ENCODE measurements at places on chromosomes 16 and 17.

DNA sequence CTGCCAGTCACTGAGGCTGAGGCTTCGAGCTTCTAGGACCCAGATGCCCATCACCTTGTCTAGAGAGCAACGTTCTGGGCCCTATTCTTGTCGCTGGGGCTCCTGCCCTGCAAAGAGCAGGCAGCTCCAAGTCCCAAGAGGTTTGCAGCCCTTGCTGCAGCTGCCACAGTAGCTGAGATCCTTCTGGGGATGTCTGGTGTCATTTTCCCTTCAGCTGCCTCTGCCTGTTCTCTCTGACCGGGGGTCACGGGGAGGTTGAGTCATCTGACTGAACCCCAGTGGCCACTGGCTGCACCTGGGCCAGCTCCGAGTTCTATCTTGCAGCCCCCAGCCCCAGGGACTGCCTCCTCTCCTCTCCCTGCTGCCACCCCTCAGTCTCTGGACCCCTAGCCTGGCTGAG lies 4.9 kb downstream of the WSCD1 start:
- DNase-seq: no peak

GRCh38 chr17:10447026-10447931 lies 22.1 kb downstream of the MYH4 start:
- no peak for DNase-seq

DNA sequence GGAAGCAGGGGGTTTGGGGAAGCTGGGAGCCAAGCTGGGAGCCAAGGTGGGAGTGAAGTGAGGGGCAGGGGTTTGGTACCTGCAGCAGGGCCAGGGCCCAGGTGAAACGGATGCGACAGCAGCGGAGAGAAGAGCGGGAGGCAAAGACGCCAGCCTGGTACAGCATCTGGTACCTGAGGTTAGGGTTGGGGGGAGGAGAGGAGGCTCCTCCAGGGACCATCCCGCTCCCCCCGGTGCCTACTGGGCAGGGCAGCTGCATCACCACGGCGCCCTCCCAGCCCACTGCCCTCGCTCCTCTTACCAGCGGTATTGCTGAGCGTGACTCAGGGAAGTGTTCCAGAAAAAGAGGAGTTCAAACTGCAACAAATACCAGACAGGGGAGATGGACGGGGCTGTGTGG lies 9.8 kb downstream of the CLN3 start:
- no peak for DNase-seq

DNA sequence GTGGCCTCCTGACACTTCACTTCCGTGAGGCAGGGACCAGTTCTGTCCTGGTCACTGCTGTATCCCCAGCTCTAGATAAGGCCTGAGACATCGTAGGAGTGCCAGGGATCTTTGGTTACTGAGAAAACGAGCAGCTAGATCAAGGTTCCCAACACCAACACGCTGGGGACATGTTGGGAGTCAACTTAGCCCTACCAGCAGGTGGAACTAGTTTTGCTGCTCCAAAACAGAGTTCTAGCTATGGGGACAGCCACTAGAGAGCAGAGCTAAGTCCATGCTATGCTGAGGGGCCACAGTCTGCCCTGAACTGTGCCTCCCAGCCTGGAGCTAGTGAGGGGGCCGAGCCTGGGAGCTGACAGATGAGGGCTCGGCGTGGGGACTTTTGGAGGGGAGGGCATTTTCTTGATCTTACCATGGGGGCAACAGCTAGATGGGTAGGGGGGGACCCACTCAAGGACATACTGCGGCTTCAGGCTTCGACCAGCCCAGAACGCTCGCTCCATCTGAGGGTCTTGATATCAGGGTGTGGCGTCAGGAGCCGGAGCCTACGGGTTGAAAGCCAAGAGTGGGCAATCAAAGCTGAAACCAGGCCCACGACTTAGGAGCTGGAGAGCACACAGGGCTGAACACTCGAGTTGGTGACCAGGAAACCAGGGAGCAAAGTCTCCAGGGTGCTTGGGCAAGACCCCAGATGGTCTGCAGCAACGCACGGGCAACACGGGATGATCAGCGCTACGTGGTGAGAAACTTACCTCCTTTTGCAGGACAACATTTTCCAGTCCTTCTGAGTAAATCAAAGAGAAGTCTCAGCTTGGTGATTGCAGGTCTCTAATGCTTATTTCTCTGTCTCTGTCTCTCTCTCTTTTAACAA lies 13.4 kb downstream of the SNX20 start:
- DNase-seq: no peak

DNA sequence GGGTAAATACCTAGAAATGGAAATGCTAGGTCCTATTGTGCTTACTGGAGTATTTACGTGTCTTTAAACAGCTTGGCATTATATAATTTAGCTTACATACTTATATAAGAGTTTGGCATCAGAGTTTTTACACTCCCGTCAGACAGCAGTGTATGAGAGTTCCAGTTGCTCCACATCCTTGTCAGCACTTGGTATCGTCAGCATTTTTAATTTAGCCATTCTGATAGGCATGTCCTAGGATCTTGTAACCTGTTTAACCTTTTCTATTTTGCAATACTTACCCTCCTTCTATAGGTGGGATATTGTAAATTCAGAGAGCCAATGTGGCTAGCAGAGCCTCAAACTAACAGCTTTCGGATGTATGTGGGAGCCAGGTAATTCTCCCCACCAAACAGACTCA lies 228.3 kb upstream of the EEF2KMT start:
- no peak for DNase-seq

DNA sequence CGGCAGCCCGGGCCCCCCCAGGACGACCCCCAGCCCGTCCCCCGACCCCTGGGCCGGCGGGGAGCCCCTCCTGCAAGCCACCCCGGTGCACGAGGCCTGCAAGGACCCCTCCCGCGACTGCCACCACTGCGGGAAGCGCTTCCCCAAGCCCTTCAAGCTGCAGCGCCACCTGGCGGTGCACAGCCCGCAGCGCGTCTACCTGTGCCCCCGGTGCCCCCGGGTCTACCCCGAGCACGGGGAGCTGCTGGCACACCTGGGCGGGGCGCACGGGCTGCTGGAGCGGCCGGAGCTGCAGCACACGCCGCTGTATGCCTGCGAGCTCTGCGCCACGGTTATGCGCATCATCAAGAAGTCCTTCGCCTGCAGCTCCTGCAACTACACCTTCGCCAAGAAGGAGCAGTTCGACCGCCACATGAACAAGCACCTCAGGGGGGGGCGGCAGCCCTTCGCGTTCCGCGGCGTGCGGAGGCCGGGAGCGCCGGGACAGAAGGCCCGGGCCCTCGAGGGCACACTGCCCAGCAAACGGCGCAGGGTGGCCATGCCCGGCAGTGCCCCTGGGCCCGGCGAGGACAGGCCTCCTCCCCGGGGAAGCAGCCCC lies 15.6 kb upstream of the ZFPM1 start:
- no peak for DNase-seq

GRCh38 chr17:11553135-11553534 lies 45.1 kb upstream of the DNAH9 start:
- no peak for DNase-seq

GRCh38 chr17:80605326-80606066 lies 60.9 kb downstream of the RPTOR start:
- DNase-seq: peak; percentile 73

All from GM12864 (cell line).